ENCODE measurements at places on chromosomes 5 and 9.

DNA sequence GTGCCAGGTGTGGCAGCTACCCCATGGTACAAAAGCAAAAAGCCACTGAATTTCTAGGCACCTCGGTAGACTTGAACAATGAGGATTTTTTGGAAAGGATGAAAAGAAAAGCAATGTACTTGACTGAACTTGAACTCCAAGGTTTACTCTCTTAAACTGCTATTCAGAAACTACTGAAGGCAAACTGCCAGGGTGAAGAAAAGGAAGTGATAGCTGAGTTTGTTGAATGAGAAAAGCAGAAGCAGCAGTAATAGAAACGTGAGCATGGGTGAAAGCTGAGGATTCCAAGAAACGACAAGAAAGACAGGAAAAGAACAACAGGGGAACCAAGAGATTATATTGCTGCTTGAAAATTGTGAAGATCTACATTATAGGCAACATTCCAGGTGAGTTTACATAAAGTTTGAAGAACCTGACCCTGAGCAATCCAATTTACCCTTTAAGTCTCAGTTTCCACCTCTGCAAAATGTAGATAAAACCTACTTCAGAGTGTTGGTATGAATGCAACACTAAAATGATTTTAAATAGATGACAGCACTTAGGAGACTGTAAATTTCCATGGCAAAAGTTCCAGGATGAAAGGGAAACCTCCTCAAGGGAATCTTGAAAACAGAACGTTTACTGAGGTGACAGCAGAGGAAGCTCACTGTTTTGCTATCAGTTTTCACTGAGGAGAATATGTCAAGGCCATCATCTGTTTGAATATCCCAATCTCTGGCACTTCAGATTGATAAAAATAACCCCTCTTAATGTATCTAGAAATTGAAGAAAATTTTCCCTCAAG, 245.8 kb downstream of the SPATA31D1 start:
- no peak for DNase-seq

GRCh38 chr5:37615184-37615583, 224.7 kb downstream of the GDNF start:
- DNase-seq = no peak

DNA sequence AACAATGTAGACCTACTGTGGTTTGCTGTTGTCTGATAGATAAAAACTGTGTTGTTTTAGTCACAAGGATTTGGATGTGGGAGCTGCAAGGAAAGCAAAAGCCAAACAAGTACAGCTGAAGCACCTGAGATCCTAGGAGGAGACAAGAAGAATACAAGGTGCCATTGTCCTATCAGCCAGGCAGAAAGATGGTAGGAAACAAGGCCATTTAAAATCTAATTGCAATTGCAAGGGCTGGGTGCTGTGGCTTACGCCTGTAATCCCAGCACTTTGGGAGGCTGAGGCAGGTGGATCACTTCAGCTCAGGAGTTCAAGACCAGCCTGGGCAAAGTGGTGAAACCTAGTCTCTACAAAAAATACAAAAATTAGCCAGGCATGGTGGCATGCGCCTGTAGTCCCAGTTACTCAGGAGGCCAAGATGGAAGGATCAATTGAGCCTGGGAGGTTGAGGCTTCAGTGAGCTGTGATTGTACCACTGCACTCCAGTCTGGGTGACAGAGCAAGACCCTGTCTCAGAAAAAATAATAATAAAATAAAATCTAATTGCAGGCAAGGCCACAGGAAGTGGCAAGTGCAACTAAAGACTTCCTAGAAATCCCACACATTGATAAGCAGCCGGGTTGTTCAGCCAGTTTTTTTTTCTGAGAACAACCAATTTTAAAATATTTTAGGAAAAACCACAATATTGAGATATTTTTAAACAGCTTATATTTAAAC, 22.6 kb downstream of the DOCK8 start:
- DNase-seq = no peak

DNA sequence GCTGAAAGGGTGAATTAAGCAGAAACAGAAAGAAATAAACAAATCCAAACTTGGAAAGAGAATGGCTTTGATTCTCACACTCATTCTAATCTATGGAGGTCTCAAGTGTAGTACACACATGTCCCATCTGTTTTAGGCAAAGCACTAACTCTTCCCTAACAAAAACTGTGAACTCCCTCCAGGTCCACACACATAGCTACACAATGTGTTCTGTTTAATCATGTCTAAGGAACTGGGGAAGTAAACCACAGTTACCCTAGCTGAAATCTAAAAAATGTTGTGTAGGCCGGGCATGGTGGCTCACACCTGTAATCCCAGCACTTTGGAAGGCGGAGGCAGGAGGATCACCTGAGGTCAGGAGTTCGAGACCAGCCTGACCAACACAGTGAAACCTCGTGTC, 118.7 kb upstream of the FST start:
- DNase-seq = no peak
